ENCODE measurements at places on chromosomes 2 and 18. TPM values are rescaled to one million over a fixed set of nuclear protein-coding genes. Genes with fewer than 3 reads are reported as not detected.

Gene PDE11A
- total RNA-seq, result 0.25 TPM

Gene STARD6
- not detected for total RNA-seq

Gene CRYGC
- not detected for total RNA-seq

- DNase-seq, result no peak
- H3K4me1 ChIP-seq, result no peaks in the 10 kb centered on the region
- no peaks in the 10 kb centered on the region for H3K27me3 ChIP-seq
- H3K27ac ChIP-seq, result no peak overlapping the region
- no peak overlapping the region for H3K4me3 ChIP-seq
These were observed 1558.6 kb upstream of the NXPH2 start for GRCh38 chr2:140338795-140339194.

DNA sequence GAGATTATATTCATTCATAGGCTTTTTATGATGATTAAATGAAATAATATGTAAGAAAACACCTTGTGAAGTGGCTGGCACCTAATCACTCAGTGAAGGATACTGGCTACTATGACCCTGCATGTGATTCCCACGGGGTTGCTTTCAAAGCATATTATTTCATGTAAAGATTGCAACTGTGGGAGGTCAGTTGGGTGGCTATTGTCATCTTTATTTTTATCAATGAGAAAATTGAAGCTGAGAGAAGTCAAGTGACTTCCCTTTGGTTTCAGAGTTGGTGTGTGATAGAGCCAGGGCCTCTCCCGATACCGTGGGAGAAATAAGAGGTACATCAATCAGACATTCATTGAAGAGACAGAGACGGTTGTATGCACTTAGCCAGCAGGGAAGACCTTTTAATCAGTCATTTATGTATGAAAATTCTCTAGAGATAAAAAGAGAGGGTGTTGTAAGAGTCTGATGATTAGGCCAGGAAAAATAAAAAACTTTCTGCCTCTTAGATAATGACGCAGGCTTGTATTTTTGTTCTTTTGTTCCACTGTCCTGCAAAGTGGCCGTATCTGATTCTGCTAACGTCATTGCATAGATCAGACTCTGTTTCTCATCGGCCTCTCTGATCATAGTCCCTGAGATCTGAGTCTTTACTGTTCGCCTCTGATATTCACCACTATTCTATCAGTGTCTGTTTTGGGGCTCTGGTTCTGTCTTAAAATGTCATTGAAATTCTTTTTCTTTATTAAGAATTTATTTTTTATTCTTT is 50.5 kb downstream of the QPCT start:
- H3K27me3 ChIP-seq, result no peaks in the 10 kb centered on the region
- DNase-seq, result no peak
- H3K36me3 ChIP-seq, result no peaks in the 10 kb centered on the region
- no peak overlapping the region for H3K4me3 ChIP-seq
- peaks cover 11% of the 10 kb centered on the region for H3K4me1 ChIP-seq
